ENCODE measurements at places on chromosomes 2 and 18.

GRCh38 chr18:11658989-11659388, 30.1 kb upstream of the GNAL start:
- no peak for DNase-seq

DNA sequence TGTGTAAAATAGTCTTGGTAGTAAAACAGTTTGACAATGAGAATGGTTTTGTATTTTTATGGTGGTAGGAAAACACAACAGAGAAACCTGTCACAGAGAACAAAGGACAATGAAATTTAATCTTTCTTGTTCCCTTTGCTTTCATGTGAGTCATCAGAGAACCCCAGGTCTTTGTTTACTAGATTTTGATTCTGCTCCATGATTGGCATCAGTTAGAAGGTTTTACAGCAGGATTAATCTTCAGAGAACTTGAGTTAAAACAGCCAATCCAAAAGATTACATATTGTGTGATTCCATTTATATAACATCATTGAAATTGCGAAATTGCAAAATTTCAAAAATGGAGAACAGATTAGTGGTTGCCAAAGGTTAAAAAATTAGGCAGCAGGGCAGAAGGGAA, 2.5 kb downstream of the APLF start:
- DNase-seq: no peak

GRCh38 chr2:21412944-21413443, 289.2 kb downstream of the TDRD15 start:
- DNase-seq: no peak

- DNase-seq: no peak
These were observed 5.0 kb downstream of the NT5DC4 start for GRCh38 chr2:112725545-112726457.

DNA sequence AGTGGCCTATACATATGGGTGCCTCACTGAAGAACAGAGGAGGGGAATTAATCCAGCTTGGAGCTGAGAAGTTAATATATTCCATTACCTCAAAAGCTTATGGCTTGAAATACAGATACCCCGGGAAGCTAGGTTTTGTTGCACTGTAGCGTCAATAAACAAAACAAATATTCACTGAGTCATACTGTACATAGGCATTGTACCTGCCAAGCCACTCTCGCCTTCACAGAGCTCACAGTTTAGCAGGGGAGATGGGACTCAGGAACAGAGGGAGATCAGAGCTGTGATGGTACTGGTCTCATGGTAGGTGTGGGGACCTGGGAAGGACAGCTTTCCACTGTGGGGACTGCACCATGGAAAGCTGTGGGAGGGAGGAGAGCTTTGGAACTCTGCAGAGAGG, 111.2 kb upstream of the ST6GAL2 start:
- no peak for DNase-seq

- no peak for DNase-seq
These were observed 284.7 kb upstream of the RAB12 start for GRCh38 chr18:8324343-8325065.

DNA sequence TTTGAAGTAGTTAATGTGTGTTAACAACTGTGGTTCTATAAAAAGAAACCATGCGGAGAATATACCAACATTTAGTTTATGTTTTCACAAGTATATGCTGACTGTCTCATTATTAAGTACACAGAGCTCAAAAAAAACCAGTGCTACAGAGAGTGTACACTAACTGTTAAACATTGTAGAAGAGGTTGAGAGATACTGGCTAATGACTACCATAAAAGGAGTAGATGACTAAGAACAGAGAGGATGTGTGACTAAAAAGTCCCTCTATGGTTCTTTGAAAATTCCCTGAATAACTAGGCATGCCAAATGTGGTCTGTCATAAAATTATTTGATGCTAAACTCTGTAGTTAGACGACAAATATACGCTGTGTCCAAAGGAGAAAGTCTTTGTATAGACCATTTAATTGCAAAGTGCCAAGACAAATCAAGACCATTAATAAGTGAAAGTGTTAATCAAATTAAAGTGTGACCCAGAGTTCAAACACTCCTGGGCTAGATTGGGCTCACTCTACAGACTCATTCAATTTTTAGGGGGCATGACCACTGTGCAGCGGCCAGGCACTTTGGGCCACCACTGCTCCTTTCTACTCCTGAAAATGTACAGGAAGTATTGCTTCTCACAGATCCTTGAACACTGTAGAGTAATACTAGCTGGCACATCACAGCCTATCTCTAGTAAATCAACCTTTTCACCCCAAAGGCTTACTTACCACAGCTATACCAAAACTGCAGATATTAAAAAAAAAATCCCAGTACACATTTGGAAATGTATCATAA, 45.1 kb upstream of the SERTAD2 start:
- DNase-seq: no peak

- DNase-seq: no peak
These were observed 31.5 kb downstream of the CXCR4 start for GRCh38 chr2:136086253-136087016.

DNA sequence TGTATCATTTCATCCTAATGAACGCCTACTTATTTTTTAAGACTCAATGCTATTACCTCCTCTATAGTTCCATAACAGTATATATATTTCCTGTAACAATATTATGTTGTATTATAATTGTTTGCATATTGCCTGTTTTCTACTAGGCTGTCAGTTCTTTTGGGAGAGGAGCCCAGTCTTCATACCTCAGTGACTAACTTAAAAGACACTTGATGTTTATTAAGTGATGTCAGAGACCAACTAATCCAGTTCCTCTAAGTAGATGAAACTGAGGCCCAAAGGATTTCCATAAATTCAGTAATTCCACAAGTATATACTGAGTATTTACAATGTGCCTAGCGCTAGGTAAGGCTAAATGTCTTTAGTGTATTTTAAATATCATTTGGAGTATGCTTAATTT, 48.9 kb upstream of the AAK1 start:
- no peak for DNase-seq

DNA sequence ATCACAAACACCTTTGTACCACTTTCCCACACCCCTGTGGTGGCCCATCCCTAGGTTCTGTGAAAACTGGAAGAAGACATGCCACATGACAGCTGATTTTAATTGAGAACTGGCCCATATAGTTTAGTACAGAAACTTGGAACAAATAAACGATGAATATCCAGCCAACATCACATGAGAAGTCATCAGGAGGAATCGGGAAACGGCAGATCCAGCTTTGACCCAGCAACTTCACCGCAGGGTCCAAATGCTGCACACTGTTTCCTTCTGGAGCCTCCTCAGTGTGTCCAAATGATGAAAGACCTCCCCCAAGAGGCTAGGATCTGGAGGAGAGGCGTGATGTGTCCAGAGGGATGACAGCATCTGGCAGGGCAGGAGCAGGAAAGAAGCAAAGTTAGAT, 75.5 kb downstream of the COPS8 start:
- no peak for DNase-seq

GRCh38 chr18:56962322-56962721, 184.6 kb upstream of the BOD1L2 start:
- DNase-seq: no peak

GRCh38 chr18:2894131-2894840, 47.5 kb downstream of the EMILIN2 start:
- no peak for DNase-seq

DNA sequence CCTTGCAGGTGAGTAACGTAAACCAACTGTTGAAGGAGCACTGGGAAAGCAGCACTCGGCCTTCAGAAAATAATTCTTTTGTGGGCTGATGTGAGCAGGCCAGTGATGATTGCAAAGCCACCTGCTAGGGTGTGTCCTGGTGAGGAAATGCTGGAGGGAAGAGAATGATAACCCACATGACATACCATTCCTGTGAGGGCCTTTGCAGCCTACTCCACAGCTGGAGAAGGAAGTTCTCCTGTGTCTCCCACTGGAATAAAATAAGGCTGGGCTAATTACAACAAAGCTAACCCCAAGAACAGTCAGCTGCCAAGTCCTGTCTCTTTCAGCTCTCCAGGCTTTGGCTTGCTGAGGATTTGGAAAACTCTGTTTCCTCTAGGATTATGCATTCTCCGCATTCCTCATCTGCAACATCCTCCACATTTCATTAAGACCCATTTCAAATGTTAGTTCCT, 16.7 kb upstream of the DSG1 start:
- DNase-seq: no peak

DNA sequence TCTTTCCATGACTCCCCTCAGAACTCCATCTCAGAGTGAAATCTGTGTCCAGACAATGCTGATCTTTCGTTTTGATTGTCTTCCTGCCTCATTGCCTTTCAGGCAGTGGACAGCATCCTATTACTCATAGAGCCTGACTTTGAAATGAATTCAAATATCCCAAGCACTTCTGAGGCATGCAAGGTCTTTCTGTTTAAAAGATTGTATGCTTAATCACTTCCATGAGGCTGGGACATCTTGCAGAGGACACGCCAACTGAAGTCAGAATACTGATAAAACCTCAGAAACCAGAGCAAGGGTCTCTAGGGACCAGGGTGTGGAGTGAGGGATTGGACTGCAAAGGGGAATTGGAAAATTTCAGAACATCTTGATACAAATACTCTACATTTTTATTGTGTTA, 836.5 kb upstream of the ID2 start:
- DNase-seq: no peak

DNA sequence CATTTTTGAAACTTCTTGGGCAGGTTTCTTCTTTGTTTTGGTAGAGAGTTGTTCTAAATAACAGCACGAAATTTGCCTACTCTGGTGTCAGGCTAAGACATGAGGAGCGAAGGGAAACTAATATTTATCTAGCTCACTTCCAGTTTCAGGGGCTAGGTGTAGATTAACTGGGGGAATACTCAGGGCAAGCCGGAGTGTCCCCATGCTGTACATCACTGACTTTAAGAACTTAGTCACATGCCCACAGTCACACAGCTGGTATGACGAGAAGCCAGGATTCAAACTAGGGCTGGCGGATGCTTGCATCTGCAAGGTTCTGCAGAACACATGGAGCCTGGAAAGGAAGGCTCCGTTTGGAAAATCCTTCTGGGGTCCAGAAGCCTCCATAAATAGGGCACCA, 133.3 kb downstream of the ALPK2 start:
- no peak for DNase-seq

DNA sequence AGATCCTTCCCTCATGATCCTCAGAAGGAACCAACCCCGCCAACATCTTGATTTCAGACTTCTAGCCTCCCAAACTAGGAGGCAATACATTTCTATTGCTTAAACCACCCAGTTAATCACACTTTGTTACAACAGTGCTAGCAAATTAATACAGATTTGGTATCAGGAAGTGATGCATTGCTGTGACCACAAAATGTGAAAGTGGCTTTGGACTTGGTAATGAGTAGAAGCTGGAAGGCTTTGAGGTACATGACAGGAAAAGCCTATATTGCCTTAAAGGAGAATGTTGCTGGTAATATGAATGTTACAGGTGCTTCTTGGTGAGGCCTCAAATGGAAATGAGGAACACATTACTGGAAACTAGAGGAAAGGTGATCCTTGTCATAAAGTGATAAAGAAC, 260.3 kb downstream of the SATB2 start:
- no peak for DNase-seq

GRCh38 chr18:43662657-43663056, 385.4 kb upstream of the SYT4 start:
- no peak for DNase-seq

DNA sequence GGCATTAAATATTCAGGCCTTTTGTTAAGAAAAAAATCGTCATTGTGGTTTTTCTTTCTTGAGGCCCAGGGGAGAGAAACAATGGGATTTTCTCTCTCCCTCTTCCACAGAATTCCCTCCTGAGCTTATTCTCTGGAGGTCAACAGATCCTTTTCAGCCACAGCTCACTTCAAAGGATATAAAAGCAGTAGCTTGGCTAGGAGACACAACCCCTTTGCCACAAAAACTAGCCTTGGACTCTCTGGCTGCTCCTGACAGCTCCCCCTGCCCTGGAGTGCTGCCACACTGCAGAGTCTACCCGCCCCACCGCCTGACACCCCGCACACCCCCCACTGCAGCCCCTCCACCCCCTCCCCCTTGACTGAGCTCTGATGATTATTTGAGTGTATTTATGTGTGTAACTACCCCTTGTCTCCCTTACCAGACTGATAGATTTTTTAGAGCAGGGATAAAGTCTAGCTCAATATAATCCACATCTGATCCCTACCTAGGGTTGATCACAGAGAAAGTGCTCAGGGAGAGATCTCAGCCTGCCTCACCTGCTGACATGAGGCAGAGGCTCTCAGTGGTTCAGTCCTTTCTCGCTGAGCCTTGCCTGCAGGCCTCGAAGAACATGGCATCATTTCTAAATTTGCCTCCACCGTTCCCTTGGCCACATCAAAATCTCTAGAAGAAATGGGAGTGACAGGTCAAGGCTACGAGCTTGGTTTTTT, 132.2 kb upstream of the SP5 start:
- no peak for DNase-seq

DNA sequence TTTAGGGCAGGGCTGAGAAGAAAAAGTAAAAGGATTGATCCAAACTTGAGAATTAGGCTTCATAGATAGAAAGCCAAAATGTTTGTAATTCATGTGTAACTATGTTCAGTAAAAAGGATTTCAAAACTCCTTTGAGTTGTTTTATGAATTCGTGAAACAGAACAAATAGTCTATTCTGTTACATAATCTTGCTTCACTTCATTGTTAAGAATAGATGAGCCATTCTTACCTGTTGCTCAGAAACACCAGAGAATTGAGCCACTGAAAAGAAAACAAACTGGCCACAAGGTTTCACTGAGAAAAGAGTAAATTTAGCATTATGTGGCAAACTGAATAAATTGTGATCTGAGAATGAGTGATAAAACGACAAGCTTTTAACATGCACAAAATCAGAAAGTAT, 4.5 kb upstream of the ITPRID2 start:
- no peak for DNase-seq

GRCh38 chr18:24010673-24011072, 3.9 kb upstream of the TTC39C start:
- DNase-seq: no peak

DNA sequence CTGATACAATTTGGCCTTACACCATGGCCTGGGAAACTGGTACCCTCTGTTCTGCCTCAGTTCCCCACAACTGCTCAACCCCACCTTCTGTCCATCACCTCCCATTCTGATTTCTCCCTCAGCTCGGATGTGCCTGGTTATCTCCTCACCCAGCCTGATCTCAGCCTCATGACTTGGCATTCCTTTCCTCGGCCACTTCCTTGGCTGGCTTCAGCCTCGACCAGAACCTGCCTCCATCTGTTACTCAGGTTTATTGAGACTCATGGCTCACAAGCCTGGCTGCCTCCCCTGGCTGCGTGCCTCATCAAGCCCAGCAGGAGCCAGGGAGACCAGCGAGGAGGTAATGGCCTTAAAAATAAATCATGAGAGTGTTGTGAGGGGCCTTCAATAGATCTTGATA, 356.2 kb upstream of the SPRED2 start:
- DNase-seq: no peak

GRCh38 chr2:146997488-146997887, 847.3 kb upstream of the ACVR2A start:
- no peak for DNase-seq

- DNase-seq: no peak
These were observed 416.7 kb downstream of the THSD7B start for GRCh38 chr2:137182071-137182470.

- no peak for DNase-seq
These were observed 281.9 kb upstream of the FN1 start for GRCh38 chr2:215717501-215718381.

DNA sequence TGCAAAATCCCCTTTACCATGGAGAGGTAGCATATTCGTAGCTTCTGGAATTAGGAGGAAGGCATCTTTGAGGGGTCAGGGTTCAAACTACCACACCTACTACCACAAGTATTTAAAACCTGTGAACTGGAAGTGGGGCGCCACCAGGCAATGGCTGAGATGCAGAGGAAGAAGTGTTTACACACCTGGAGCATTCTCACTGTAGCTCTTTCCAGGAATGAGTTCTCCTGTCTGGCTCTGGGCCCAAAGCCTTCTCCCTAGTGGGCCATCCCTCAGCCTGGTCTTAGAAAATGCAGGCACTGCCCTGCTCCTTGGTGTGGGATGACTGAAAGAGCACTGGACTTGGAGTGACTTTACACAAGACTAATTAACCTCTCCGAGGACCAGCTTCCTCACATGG, 30.7 kb upstream of the FOXI3 start:
- no peak for DNase-seq

All from glutamatergic neuron (in vitro differentiated cells).